ENCODE measurements at places on chromosomes 5 and 9. TPM values are rescaled to one million over a fixed set of nuclear protein-coding genes. Genes with fewer than 3 reads are reported as not detected.

DNA sequence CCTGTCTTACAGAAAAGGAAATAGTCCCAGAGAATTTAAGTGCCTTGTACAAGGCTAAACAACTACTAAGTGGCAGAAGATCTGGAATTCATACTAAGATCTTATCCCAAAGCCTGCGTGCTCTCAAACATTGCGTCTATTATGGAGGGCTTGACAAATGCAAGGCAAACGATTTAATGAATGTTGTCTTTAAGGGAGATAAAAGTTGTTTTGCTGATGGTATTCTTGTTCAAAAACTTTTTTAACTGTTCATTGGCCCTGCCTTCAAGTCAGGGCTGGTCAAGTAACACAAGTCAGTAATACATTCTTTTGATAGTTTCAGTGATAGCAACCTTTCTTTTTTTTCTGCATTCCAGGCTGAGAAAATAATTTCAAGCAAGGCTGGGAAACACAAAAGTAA is 1.7 kb upstream of the SLC38A9 start:
- no peak overlapping the region for H3K27ac ChIP-seq
- peaks cover 4% of the 10 kb centered on the region for H3K4me1 ChIP-seq
- H3K36me3 ChIP-seq, result no peaks in the 10 kb centered on the region

DNA sequence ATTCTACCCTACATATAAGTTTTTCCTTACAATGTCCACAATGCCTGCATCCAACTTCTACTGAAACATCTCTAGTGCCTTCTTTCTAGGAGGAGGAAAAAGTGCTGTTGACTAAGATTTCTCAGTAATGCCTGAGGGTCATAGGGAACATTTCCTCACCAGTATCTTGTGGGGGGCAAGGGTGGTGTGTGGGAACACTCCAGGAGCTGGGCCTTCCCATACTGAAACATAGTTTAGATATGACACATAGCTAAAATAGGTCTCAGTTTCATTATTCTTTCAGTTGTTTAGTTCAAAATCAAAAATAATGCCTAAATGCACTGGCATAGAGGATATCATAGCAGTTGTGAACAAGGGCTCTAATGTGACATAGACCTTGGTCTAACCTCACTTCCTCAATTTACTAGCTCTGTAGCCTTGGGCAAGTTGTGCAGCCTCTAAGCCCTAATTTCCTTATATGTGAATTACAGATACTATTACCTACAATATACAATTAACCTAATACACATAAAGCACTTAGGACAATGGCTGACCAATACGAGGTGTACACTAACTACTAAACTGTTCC is 66.1 kb downstream of the HAPLN1 start:
- no peak overlapping the region for H3K4me3 ChIP-seq
- H3K36me3 ChIP-seq, result no peaks in the 10 kb centered on the region
- H3K27ac ChIP-seq, result no peak overlapping the region

- DNase-seq, result no peak
- H3K4me1 ChIP-seq, result no peaks in the 10 kb centered on the region
- no peaks in the 10 kb centered on the region for H3K36me3 ChIP-seq
- no peak overlapping the region for H3K27ac ChIP-seq
Observed at GRCh38 chr9:95127249-95128176, 190.0 kb downstream of the FANCC start.

DNA sequence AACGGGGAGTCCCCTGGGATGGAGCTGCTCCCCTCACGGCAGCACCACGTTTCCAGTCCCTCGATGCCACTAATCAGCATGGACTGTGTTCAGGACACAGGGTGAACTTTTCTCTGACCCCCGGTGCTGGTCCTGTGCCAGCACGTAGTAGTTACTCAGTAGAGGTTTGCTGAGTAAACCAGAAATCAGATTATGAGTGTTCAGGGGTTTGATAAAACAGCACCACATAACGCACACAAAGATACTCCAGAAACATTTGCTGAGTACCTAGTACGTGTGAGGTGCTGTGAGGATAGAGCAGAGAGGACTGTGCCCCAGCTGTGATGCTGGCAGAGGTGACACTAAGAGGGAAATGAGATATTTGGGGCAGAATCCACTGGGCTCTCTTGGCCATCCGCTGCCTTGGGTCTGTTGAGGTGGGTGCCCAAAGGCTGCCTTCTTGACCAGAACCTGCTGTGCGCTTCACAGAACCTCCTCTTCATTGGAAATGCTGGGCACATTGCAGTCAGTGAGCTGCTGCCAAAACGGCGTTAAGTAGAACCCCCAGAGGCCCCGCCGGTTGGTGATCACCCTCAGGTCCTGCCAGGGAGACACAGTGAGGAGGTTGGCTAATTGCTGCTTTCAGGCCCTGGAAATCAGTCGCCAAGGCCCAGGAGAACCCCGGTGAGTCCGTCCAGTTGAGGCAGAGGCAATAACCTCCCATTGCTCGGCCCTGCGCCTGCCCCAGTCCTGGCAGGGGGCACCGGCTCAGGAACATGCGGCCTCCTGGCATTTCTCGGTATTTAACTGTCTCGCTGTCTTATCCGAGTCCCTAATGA is 49.4 kb downstream of the NEURL1B start:
- peak; percentile 42 for DNase-seq
- no peaks in the 10 kb centered on the region for H3K27me3 ChIP-seq
- no peak overlapping the region for H3K27ac ChIP-seq
- H3K4me3 ChIP-seq, result no peak overlapping the region

DNA sequence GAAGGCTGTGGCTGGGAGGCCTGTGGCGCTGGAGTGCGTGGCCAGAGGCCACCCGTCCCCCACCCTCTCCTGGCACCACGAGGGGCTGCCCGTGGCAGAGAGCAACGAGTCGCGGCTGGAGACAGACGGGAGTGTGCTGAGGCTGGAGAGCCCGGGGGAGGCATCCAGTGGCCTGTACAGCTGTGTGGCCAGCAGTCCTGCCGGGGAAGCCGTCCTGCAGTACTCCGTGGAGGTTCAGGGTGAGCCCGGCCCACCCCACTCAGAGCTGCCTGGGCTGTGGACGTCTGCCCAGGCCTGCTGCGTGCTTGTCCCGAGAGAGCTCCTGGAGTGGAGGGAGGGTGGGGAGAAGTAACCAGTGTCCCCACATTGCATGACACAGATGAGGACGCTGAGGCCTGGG is 89.2 kb downstream of the HMCN2 start:
- no peak overlapping the region for H3K27ac ChIP-seq

- H3K27ac ChIP-seq, result no peak within 1 kb of the TSS
- no peak for DNase-seq
- peaks cover 16% of the 10 kb centered on the region for H3K4me1 ChIP-seq
- no peaks in the 10 kb centered on the region for H3K36me3 ChIP-seq
- H3K4me3 ChIP-seq, result peak within 1 kb of the TSS; percentile 79
- H3K27me3 ChIP-seq, result peaks cover 13% of the 10 kb centered on the region
Observed at GRCh38 chr5:76715736-76716455, at the start of gene F2R. F2R (plus strand) TSS chr5:76716126; CDS start chr5:76716308, 182 bp downstream.

The BAAT gene
- total RNA-seq, result 0.26 TPM

The TPPP gene
- not detected for total RNA-seq

Measured in GM12878 (cell line).